ENCODE measurements at places on chromosomes 6 and 20.

DNA sequence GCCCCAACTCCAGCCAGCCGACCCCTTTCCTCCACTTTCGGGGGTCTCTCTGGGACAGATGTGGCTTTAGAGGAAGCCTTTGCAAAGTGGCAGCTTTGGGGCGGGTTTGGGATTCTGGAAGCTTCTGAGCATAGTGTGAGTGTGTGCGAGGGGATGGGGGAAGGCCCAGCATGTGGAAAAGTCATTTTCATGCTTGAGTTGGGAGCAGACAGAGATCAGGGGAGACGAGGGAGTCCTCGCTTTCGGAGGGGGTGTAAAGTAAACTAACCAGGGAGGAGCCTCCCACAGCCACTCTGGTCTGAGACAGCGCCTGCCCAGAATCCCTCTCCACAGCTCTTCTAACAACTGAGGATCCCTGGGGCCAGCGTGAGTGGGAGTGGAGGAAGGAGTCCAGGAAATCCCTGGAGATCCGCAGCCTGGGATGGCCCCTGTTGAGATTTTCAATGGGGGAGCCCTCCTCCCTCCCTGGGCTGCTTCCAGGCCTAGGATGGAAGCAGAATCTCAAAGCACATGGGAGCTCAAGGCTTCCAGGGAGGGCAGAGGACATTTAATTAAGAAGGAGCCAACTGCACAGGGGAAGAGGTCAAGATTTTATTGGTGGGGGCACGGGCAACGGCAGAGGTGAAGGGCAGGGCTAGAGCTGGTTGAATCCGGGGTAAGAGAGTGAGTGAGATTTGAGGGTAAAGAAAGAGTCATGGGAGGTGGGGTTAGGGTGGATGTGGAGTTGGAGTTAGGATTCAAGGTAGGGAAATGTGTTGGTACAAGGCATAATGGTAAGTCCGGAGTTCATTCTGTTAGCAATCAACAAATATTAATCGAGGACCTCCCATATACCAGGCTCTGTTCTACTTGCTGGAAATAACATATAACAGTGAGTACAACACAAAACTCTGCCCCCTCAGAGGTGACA lies 102.3 kb upstream of the FOXP4 start:
- DNase-seq: peak; percentile 49

DNA sequence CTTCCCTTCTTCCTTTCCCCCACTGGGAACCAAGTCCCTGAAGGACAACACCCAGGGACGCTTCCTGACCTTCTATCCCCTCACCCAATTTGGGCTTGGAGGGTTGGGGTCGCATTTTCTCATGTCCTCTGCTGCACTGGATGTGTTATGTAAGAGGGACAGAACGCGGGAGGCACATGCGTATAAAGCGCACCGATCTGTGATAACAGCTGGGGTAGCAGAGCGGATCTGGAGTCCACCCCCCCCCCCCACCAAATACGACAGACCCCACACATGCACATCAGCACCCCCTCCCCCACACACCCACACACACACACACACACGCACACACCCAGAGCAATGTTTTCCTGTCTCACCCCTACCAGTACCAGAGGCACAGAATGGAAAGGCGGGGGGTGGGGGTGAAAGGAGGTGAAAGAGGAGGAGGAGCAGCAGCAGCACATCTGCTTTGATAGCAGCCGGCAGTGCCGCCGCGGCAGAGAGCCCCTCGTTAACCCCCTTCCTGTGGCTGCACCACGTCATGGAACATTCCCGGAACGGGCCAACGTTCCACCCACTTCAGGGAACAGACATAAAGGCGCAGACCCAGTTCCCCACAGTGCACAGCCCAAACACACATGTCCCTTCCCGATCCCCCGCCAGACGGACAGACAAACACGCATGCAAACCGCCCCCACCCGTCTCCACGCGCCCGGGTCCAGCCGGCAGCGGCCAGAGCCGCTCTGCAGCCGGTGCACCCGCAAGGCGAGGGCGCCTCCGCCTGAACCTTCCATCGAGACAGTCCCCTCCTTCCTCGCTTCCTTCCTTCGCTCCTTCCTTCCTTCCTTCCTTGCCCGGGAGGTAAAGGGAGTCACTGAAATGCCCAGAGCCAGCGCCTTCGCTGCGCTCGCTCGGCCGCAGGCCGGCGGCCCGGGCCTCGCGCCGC lies 590 bp downstream of the HIVEP2 start:
- DNase-seq: peak; percentile 93

- peak; percentile 10 for DNase-seq
Observed at GRCh38 chr6:72589096-72589495, 32.8 kb upstream of the KCNQ5 start.

DNA sequence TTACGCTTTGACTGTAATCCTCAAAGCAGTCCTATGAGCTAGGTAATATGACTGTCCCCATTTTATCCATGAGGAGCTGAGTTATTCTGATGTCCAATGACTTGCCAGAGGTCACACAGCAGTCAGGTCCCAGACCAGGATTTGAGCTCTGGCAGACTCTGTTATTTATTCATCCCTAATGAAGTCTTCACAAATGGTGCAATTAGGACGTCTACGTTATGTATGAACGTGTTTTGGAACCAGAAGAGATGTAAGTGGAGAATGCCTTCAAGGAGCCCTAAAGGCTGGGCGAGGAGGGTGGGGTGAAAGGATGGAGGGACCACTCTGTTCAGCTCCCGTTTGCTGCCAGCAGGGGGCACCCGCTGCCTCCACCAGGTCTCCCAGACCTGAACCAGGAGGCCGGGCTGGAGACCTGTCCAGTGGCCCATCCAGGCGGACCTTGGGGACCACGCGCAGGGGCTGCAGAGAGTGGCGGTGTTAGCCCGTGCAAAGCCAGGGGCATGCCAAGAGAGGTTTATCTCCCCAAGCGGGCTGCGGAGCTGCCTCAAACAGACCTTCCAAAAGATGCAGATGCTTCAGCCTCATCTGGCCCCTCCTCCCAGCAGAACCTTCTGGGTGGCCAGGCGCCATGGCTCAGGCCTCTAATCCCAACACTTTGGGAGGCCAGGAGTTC lies 15.2 kb upstream of the ZNF335 start:
- peak; percentile 33 for DNase-seq

GRCh38 chr6:141169419-141169818 lies 963.3 kb upstream of the GJE1 start:
- peak; percentile 94 for DNase-seq

DNA sequence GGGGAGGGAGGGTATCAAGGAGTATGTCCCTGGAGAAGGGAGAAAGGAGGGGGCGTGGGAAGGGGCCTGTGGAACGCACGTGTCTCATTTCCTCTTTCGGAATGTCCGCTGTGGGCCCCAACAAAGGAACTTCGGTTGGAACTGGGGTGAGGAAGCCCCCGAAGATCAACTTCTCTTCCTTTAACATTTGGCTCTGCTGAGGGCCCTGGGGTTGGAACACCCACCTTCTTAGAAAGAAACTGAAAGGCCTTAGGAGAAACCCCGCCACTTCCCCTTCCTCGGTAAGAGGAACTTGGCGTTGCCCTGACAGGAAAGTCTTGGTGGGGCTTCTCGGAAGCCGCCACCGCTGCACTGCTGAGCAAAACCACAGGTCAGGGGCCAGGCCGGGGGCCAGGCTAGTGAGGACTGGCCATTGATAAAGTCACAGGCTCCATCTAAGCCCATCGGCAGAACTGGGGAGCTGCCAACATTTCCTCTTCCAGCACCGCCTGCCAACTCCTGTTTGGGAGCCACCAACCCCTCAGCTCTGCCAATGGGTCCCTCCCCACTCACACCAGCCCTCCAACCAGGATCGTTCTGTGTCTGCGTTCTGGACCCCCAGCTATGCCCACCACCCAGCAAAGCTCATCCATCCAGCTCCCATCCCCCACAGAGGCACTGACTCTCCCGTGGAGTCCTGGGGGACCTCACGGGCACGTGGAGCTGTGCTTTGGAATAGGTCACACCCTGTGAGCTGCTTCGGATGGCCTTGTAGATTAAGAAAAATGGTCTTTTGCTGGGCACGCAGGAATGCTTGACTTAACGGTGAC lies 44.8 kb downstream of the FGD2 start:
- no peak for DNase-seq

DNA sequence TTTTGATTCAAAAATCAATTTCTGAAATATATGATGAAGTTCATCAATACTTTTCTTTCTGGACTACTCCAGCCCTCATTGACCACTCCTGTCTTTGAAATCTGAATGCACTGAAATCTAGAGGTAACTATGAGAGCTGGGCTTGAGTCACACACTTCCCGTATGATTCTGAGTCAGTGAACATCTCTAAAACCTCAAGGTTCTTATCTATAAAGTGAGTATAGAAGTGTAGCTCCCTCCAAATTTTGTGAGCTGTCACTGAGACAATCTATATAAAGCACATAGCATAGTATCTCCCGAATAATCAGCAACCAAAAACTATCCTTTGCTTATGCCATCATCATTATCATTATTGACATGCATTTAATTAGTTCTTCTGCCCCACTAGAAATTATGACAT lies 182.4 kb downstream of the TSHZ2 start:
- peak; percentile 45 for DNase-seq

DNA sequence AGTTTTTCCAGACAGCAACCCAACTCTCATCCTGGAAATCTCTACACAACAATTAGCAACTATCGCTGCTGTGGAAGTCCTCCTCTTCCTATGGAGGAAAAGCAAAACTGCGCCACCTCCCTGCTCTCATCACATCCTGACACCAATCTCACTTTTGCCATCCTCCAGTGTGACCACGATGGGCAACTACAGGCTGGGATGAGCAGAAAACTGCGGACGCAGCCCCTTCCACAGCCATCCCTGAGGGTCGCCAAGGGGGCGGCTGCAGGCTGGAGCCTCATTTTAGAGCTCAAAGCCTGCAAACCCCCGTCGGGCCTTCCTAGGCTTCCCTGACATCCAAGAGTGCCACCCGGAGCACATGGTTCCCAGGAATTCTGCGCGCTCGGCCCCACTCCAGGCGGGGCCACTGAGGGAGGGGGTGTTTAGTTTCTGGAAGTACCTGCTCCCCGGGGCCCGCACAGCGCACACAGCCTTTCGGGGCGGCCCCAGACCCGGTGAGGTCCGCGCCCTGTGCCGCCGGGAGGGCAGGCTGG lies 1.2 kb downstream of the TCFL5 start:
- peak; percentile 39 for DNase-seq

DNA sequence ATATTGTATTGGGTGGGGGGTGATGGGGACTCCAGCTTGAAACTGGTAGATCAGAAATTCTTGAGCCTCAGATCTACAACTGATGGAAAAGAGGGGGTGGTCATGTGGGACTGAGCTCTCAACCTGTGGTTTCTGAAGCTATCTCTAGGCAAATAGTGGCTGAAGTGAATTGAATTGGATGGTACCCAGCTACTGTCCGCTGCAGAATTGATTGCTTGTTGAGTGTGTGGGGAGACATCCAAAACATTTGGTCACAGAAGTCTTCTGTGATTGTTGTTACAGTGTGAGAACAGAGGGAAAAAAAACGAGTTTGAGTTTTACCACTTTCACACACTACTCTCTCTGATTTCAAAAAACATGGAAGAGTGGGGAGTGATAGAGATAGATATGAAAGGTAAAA lies 14.8 kb downstream of the CDS2 start:
- no peak for DNase-seq

GRCh38 chr20:47927385-47927851 lies 142.1 kb upstream of the SULF2 start:
- DNase-seq: peak; percentile 86

DNA sequence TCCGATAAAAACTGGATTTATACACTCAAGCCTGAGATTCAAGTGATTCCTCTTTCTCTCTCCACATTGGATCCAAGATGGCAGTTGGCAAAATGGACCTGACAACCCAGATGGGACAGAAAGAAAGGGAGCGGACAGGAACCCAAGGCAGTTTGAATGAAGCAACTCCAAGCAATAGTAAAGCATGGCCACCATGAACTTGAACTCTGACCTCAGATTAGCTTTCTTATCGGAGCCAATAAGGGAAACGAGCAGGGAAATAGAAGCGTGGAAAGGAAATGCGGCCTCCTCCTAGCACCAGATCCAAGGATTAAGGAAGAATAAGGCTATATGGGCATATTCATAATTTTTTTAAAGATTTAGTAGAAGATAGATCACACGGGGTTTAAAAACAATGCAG lies 213.4 kb upstream of the RIN2 start:
- no peak for DNase-seq

DNA sequence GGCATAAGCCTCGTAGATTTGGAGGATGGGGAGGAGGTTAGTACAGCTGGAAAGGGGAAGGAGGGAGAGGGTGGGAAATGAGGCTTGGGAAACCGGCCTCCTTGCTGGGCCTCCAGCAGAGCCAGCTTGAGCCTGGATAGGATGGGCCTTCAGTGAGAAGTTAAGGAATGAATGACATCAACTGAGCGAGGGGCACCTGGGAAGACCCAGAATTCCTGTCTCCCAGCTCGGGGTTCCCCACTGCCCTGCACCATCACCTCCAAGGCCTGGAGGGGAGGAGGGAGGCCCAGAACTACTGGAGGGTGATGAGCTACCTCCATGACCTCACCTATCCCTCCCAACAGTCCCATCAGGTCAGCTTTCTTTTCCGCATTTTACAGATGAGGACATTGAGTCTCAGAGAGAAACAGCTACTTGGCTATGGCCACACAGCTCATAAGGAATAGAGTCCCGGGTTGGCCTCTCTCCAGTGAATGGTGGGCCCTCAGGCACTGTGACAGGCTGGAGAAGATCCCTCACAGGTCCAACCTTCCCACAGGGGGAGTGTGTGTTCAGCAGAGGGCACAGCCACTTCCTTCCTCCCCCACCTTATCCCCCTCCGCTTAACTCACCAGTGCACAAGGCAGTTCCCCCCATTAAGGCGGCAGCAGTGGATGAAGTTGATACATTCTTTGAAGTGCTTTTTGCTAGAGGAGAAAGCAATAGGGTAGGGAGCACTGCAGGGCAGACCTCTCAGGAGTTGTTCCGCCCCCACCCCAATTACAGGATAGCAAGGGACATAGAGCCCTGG lies 6.8 kb downstream of the DUSP15 start:
- DNase-seq: no peak

DNA sequence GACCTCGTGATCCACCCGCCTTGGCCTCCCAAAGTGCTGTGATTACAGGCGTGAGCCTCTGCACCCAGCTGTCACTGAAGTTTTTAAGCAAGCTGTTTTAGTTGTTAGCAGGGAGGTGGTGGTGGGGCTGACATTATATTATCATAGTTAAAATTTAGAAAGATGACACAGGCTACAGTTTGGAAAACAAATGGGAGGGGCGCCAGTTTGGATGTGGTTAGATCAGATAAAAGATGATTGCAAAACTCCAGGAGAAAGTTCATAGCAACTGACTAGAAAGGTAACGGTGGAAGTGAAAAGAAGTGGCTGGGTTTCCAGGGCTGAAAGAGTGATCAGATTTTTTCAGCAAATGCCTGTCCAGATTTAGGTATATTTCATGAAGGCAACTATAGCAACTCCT lies 311.9 kb upstream of the CITED2 start:
- DNase-seq: peak; percentile 28

DNA sequence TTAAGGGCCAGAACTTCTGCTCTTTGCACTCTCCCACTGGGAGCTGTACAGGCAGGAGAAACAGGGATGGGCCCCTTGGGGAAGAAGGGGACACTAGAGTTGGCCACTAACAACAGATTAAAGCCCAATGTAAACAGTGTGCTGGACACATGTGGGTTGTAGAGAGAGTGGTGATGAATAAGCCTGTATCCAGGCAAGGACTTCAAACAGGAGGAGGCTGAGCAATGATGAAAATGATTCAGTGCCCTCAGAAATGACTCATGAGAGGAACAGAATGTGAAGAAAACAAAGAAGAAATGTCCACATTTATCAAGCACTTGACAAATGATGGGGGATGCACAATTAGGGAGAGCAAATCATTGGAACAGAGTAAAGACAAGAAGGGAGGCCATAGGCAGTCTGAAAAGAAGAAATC lies 242.3 kb downstream of the TBX18 start:
- peak; percentile 90 for DNase-seq

GRCh38 chr20:14449323-14449722 lies 111.9 kb upstream of the FLRT3 start:
- no peak for DNase-seq
